Brain (organoid and tissue), 16 donors: ENCODE measurements at places on chromosomes 4 and X. TPM values are rescaled to one million over a fixed set of nuclear protein-coding genes. Genes with fewer than 3 reads are reported as not detected.

Gene BCAP31
- polyA plus RNA-seq, result 284 TPM

Gene XKRX
- polyA plus RNA-seq, result not detected

GRCh38 chrX:12903646-12904045 lies 2.8 kb upstream of the TLR8 start:
- no peak for DNase-seq

DNA sequence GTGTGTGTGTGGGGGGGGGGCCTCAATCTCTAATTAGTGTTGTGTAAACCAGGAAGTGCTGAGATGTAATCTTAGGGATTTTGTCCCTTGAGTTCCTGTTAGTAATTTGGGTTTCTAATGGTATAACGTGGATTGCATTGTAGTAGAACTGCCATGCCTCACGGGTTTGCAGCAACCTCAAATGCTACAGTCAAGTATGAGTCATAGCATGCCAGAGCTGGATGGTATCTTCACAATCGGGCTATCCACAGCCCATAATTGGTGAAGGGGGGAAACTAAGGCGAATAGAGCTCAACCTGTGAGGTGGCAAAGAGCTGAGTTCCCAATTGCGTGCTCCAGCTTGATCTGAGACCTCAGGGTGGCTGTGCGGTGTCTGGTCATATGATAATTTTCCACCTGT lies 2.2 kb upstream of the FMR1NB start:
- no peak for DNase-seq
